ENCODE measurements at places on chromosomes 13 and 19. TPM values are rescaled to one million over a fixed set of nuclear protein-coding genes. Genes with fewer than 3 reads are reported as not detected.

GRCh38 chr19:17323964-17324332 lies 10.7 kb downstream of the ANO8 start:
- no peak overlapping the region for H3K4me3 ChIP-seq
- DNase-seq: no peak
- H3K36me3 ChIP-seq: peaks cover 25% of the 10 kb centered on the region
- no peak overlapping the region for H3K27ac ChIP-seq

DNA sequence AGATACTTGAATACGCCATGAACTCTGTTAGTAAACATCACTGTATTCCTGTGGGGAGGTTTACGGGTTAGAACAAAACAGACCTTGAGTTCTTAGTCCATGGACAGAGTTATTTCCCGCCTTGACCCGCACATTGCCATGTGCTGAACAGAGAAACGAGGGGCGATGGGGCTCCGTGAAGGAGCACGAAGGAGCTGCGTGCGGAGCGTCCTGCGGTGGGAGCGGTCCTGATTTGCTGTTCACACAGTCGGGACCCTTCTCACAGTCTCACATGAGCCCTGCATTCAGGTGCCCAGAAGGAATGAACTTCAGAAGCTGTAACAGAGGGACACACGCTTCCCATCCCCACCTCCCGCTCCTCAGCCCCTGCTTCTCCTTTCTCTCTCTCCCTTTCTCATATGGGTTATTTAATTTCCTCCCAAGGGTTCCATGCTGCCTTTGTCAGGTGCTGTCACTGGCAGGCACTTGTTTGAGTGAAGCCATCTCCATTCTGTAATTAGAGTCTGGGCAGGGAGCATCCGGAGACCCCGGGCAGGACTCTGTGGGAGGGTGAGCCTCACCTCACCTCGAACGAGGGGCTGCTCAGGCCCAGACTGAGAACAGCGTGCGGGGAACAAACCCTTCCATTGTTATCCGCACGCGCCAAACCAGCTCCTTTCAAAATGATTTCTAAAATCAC lies 76.9 kb downstream of the TEX29 start:
- no peak overlapping the region for H3K27ac ChIP-seq
- no peak for DNase-seq
- no peaks in the 10 kb centered on the region for H3K36me3 ChIP-seq
- no peaks in the 10 kb centered on the region for H3K4me1 ChIP-seq

DNA sequence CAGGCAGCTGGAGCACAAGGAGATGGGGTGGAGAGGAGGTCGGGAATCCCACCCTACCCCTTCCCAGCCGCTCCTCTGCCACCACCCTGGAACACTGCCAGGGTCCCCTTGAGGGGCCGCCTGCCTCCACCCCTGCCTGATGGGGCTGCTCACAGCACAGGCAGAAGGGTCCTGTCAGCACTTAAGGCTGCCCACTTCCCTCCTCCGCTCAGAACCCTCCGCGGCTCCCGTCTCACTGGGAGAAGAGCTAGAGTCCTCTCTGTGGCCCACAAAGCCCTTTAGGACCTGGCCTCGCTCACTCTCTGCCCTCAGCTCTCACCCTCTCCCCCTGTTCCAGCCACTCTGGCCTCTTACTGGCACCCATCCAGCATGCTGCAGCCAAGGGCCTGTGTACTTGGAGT lies 3.4 kb upstream of the POLD1 start:
- H3K36me3 ChIP-seq: peaks cover 28% of the 10 kb centered on the region
- DNase-seq: no peak
- no peaks in the 10 kb centered on the region for H3K27me3 ChIP-seq
- no peak overlapping the region for H3K4me3 ChIP-seq

DNA sequence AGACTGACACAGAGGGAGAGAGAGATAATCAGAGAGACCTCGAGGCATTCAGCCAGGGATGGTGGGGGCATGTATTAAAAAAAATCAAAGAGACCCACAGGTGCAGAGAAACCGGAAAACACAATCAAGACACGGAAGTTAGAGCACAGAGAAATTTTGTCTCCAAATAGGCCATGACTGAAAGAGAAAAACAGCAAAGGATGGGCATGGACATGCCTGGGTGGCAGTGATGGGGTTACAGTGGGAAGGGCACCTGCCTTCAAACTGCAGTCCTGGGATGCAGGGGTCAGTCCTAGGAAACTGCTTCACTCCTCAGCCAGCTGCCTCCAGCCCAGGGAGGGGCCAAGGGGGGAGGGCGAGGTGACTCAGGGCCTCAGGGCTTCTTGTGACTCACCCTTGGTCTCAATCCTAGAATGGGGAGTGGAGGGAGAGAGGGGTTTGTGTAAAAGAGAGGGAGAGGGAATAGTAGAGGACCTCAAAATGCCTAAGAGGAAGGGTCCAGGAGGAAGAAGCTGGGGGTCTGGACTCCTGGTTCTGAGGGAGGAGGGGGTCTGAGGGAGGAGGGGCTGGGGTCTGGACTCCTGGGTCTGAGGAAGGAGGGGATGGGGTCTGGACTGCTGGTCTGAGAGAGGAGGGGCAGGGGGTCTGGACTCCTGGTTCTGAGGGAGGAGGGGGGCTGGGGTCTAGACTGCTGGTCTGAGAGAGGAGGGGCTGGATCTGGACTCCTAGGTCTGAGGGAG lies 3.6 kb upstream of the KCNN4 start:
- no peak overlapping the region for H3K4me3 ChIP-seq
- H3K27me3 ChIP-seq: no peaks in the 10 kb centered on the region
- peaks cover 17% of the 10 kb centered on the region for H3K4me1 ChIP-seq
- H3K27ac ChIP-seq: peak overlapping the region; percentile 54

DNA sequence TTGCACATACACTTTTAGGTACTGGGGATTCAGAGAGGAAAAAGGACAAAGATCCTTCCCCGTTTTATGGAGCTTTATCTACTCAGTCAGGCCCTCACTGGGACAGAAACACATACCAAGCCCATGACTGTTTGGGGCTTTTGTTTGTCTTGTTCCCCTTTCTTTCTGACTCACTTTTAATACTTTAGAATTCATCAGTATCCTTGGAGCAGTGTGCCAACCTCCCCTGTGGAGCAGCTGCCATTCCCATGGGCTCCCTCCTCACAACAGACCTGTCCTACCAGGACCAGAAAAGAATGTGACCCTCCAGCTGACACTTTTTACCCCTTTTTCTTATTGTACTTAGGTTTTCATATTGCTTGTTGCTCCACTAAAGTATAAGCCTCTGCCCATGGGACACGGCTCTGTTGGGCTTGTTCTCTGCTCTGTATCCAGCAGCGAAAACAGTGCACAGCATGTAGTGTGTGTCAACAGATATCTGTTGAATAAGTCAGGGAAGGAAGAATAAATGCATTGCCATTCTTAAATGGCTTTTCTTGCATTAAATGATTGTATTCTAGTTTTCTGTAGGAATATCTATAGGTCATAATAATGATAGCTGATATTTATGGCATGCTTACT lies 431.1 kb downstream of the EFNB2 start:
- peak; percentile 83 for DNase-seq
- peaks cover 11% of the 10 kb centered on the region for H3K4me1 ChIP-seq
- H3K36me3 ChIP-seq: no peaks in the 10 kb centered on the region
- H3K27me3 ChIP-seq: no peaks in the 10 kb centered on the region

- H3K36me3 ChIP-seq: no peaks in the 10 kb centered on the region
- no peak overlapping the region for H3K4me3 ChIP-seq
- no peak overlapping the region for H3K27ac ChIP-seq
- no peaks in the 10 kb centered on the region for H3K4me1 ChIP-seq
Measured at GRCh38 chr19:41748012-41748411, 7.3 kb upstream of the CEACAM6 start.

DNA sequence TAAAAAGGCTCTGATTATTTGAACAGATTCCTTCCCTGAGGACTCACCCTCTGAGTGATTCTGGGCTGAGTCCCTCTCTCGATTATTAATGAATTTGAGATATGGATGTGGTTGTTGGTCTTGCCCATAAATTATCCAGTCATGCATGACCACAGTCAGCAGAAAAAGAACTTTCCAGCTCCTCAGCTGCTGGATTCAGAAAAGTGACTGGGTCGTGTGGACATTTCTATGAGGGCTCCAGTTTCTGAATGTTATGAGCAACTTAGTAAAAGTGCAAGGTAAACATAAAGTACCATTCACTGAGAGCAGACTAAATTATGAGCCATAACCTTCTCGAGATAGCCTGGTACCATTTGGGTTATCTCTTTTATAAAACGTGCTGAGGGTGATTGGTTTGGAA lies 100.1 kb upstream of the CLDN10 start:
- peak; percentile 84 for DNase-seq
- H3K4me1 ChIP-seq: no peaks in the 10 kb centered on the region
- H3K36me3 ChIP-seq: no peaks in the 10 kb centered on the region
- H3K27ac ChIP-seq: no peak overlapping the region

DNA sequence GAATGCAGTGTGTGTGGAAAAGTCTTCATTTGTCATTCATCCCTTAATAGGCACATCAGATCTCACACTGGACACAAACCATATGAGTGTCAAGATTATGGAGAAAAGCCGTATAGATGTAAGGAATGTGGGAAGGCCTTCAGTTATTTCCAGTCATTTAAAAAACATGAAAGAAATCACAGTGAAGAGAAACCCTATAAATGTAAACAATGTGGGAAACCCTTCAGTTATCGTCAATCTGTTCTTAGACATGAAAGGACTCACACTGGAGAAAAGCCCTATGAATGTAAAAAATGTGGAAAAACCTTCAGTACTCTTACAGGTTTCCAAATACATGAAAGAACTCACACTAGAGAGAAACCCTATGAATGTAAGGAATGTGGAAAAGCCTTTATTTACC lies 45.3 kb downstream of the ZNF136 start:
- no peaks in the 10 kb centered on the region for H3K4me1 ChIP-seq
- no peak overlapping the region for H3K4me3 ChIP-seq
- no peak overlapping the region for H3K27ac ChIP-seq

DNA sequence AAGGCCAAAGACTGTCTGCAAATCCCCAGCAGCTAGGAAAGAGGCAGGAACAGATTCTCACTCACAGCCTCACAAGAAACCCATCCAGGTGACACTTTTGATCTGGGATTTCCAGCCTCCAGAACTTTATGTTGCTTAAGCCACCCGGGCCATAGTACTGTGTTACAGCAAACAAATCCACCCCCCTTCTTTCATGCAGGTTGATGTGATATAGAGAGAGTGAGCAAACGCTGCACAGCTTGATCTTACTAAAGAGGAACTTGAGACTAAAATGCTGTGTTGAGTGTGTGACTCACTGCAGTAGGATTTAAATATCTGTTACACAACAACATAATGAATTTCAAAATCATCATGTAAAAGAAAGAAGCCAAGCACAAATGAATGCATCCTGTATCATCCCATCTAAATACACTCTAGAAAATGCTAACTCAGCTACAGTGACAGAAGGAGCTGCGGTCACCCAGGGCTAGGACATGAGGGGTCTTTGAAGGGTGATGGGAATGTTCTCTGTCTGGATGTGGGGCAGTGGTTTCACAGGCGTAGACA lies 32.2 kb downstream of the RCBTB2 start:
- peak; percentile 88 for DNase-seq
- peaks cover 1% of the 10 kb centered on the region for H3K36me3 ChIP-seq
- H3K27me3 ChIP-seq: no peaks in the 10 kb centered on the region
- H3K27ac ChIP-seq: peak overlapping the region; percentile 22

- H3K4me3 ChIP-seq: no peak overlapping the region
- no peak for DNase-seq
- H3K4me1 ChIP-seq: peaks cover 8% of the 10 kb centered on the region
- peaks cover 2% of the 10 kb centered on the region for H3K36me3 ChIP-seq
- H3K27ac ChIP-seq: no peak overlapping the region
Measured at GRCh38 chr13:46666727-46667456, 113.9 kb downstream of the LRCH1 start.

DNA sequence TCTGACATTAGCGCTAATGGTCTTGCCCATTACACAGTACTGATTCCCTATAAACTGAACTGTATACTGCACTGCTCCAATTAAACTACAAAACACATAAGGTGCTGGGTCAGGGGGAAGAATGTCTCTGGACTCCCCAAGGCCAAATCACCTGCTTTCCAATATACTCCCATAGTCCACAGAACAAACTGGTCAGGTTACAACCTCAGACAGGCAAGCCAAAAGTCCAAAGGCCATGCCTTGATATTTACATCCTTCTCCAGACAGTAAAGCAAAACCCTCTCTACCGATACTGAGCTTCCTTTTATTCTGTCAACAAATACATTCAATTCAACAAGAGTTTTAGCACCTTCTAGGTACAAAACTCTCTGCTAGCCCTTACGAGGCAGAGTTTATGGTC lies 8.9 kb downstream of the ZNF541 start:
- no peak overlapping the region for H3K4me3 ChIP-seq
- H3K36me3 ChIP-seq: no peaks in the 10 kb centered on the region
- no peaks in the 10 kb centered on the region for H3K4me1 ChIP-seq
- no peak overlapping the region for H3K27ac ChIP-seq
- no peak for DNase-seq

- H3K27me3 ChIP-seq: no peaks in the 10 kb centered on the region
- H3K4me1 ChIP-seq: no peaks in the 10 kb centered on the region
- no peak overlapping the region for H3K27ac ChIP-seq
- peaks cover 5% of the 10 kb centered on the region for H3K36me3 ChIP-seq
Measured at GRCh38 chr19:4922530-4923275, 13.4 kb downstream of the UHRF1 start.

- peaks cover 1% of the 10 kb centered on the region for H3K36me3 ChIP-seq
- H3K27me3 ChIP-seq: no peaks in the 10 kb centered on the region
- H3K4me3 ChIP-seq: no peak overlapping the region
- DNase-seq: no peak
Measured at GRCh38 chr13:45365558-45365885, 24.5 kb upstream of the TPT1 start.

The TUBB4A gene
- not detected for total RNA-seq

The C19orf73 gene
- total RNA-seq: 0.51 TPM

The ZNF491 gene
- total RNA-seq: 5.8 TPM

The PSENEN gene
- total RNA-seq: 16.0 TPM

The CARD8 gene
- 24.1 TPM for total RNA-seq

The ZNF829 gene
- total RNA-seq: 2.8 TPM

The SPATA13 gene
- 12.8 TPM for total RNA-seq

The LAIR1 gene
- total RNA-seq: not detected
